ENCODE measurements at places on chromosomes 6 and 20.
A peak's percentile ranks its signal among the peaks of the same experiment; 100 is the strongest.

DNA sequence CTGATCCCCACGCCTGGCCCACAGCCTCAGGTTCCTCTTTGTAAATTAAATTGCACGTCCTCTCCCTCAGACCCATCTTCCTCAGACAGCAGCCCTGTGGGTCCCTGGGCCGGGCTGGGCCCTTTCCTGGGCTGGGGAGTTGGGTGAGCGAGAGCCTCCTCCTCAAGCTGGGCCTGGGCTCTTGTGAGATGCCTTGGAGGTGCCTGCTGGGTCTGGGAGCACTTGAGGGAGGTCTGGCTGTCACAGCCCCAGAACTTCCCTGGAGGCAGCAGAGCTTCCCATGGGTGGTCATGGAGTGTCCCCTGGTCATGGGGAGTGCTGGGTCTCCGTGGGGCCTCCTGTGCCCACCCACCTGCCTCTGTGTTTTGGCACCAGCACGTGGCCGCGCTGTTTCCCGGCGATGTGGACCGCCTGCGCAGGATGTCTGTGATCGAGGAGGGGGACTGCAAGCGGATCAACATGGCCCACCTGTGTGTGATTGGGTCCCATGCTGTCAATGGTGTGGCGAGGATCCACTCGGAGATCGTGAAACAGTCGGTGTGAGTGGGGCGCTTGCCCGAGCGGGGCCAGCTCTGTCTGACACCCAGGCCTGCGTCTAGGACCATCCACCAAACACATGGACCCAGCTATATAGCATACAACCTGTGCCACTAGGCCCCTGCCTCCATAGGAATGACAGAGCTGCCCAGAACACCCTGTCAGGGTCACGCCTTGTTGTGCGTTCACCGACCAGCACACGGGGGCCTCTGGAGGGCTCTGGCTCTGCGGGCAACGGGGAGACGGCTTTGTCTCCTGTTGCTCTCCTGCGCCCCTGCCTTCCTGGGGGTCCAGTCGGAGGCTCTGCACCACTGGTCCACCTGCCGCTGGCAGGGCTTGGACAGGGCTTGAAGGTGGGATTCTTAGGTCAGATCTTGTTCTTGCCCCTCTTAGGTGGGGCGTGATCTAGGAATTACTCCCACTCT is 33.0 kb downstream of the PYGB start:
- DNase-seq = no peak

- no peak for DNase-seq
Measured at GRCh38 chr6:37324131-37325033, 29.4 kb upstream of the RNF8 start.

DNA sequence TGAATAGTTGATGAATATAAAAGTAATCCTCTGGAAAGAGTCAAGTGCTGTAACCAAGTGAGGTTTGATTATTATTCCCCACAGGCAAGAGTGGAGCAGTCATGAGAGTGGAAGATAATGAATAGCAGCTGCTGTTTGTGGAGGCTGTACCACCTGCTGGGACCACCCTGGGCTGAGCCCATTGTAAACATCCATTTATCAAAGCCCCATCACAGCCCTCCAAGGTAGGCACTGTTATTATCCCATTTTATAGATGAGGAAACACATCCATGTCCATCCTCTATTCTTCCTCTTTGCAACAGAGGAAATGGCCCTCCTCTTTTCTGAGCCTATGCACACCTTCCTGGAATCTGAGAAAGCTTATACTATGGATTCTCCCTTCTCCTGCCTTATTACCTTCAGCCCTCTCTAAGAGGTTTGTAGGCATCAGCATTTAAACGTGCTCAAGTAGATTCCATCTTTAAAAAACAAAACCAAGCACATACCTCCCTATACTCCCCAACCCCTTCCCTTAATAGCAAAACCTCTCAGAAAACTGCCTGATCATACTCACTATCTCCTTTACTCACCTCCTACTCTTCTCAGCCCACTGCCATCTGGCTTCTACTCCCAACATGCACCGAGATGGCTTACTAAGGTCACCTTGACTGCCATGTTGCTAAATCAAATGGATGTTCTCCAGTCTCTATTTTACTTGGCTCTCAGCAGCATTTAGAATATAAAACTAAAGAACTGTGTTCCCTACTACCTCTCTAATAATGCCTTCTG is 37.1 kb downstream of the CDH22 start:
- DNase-seq = no peak

GRCh38 chr20:51542033-51542570 is 417 bp downstream of the NFATC2 start:
- peak; percentile 69 for DNase-seq

- no peak for DNase-seq
Measured at GRCh38 chr6:162226803-162227202, 500.8 kb downstream of the PRKN start.

GRCh38 chr6:84667252-84668213 is 96.9 kb downstream of the TBX18 start:
- no peak for DNase-seq

All from GDM1 (cell line).